Stimulated activated CD8-positive, alpha-beta memory T cell treated with anti-CD3 and anti-CD28 coated beads, Interleukin-4, amount 100 ng/mL, for 1 hour (primary cell): ENCODE measurements at places on chromosomes 4 and X.

- no peak for DNase-seq
Observed at GRCh38 chrX:72094894-72095293, 36.8 kb downstream of the RTL5 start.

GRCh38 chr4:147287588-147287890, 193.4 kb upstream of the EDNRA start:
- DNase-seq, result no peak

- no peak for DNase-seq
Observed at GRCh38 chrX:41822892-41823291, 98.9 kb downstream of the GPR82 start.

DNA sequence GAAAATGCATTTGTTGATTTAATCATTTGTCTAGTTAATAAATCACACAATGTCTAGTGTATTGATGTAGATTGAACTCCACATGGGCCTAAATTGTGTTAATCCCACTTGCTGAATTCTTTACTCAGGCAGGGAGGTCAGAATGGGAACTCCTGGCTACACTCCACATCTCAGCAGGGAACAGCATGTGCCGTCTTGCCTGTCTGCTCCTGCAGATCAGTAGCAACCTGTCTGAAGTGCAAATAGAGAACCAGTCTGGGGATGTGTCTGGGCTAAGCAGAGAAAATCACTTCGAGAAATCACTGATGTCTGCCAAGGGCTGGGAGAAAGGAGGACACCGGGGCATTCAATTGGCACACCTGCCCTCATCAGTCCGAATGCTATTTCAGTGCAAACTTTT, 16.5 kb upstream of the MXRA5 start:
- DNase-seq, result no peak

- DNase-seq, result no peak
Observed at GRCh38 chrX:71510161-71510560, 22.7 kb upstream of the OGT start.

- DNase-seq, result no peak
Observed at GRCh38 chr4:3440011-3440410, 1.8 kb upstream of the HGFAC start.

GRCh38 chr4:90792696-90793095, 665.5 kb downstream of the CCSER1 start:
- no peak for DNase-seq

DNA sequence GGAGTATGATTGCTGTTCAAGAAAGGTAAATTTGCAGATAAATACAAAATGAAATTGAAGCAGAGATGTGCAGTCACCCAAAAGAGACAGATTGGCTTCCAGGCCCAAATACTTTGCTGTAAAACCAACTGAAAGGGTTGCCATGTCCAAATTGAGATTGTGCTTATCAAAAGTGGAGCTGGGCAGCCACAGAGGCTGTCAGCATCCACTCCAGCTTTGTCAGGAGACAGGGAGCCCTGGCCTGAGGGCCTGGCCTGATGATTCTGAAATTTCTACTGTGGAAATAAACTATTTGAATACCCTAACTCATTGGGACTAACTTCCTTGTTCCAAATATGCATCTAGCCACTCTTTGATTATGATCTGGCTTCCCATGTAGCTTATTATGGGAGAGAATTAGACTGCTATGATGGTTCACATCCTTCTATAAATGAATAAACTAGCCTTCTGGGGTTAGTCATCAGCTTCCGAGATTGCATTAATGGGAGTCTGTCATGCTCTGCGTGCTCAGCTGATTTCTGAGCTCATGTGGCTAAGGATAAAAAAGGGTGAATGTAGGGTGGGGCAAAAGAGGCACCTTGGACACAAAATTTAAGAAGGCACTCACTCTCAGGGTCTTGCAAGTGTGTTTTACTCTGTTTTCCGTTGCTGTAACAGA, 48.2 kb downstream of the SLC34A2 start:
- DNase-seq, result no peak
